CD4-positive, alpha-beta T cell treated with Interleukin-6 at 100 ng/mL for 8 hours (primary cell): ENCODE measurements at places on chromosomes 7 and 10.

GRCh38 chr7:88928276-88928675, 132.7 kb upstream of the TEX47 start:
- DNase-seq, result no peak

- no peak for DNase-seq
Observed at GRCh38 chr7:98396768-98397167, 4.1 kb downstream of the BAIAP2L1 start.

GRCh38 chr10:12635127-12635541, 285.8 kb downstream of the CAMK1D start:
- DNase-seq, result no peak

DNA sequence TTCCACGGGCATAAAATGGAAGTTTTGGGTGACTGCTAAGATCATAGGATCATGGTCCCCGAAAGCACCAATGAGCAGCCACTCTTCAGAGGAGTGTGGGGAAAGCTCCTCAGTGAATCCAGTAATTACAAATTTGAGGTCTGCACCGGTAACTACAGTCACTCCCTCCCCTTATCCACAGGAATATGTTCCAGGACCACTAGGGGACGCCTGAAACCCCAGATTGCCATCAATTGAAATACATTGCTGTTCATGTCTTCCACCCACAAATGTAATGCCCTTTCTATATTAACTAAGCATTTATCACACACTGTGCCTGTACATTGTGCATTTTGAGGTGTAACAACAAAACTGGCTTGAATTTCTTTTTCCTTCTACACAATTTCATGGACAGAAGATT, 447.9 kb upstream of the PFKP start:
- DNase-seq, result no peak

GRCh38 chr10:37403776-37404175, 278.4 kb downstream of the ANKRD30A start:
- no peak for DNase-seq

DNA sequence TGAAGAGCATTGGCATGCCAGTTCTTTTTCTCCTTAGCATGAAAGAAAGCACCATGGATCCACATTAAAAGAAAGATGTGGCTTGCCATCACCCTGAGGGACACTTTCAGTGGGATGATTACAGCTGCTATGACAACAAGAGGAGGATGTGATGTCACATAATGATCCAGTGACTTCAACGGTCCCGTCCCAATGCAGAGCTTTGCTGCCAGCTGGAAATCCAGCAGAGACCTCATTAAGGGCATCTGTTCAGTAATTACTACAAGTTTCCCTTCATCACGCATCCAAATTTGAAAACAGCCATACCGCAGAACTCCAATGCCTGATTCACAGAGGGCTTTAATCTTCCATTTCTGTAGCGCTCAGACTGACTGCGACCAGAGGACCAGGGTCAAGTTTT, 206.6 kb downstream of the LSM5 start:
- no peak for DNase-seq

DNA sequence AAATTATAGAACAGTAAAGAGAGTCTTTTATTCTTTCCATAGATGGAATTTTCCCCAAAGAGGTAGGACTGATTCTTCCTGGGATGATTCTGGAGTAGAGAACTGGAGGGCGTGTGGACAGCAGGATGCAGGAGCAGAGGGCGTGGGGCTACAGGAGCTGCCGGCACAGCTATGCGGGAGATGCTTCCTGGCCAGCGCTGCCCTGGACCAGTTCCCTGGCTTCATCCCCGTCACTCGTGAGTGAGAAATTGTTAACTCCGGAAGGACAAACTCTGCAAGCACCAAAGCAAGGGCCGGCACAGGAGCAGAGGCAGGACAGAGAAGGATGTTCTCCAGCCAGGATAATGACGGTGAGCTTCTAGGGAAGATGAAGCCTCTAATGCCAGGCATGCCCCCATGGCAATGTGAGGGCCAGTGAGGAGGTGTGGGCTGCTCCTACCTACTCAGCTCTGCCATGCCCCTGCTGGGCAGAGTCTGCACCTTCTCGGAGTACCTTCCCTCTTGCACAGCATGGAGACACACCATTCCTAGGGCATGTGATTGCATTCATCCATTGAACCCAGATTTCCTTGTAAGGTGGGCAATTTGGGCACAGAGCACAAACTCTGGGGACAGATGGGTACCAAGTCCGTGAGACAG, 760.9 kb upstream of the IGFBP3 start:
- no peak for DNase-seq

GRCh38 chr7:5193880-5194279, 3.8 kb downstream of the WIPI2 start:
- DNase-seq, result no peak

GRCh38 chr7:70787286-70787685, 344.7 kb upstream of the GALNT17 start:
- DNase-seq, result no peak

- DNase-seq, result no peak
Observed at GRCh38 chr7:113209449-113210203, 91.3 kb upstream of the SMIM30 start.

DNA sequence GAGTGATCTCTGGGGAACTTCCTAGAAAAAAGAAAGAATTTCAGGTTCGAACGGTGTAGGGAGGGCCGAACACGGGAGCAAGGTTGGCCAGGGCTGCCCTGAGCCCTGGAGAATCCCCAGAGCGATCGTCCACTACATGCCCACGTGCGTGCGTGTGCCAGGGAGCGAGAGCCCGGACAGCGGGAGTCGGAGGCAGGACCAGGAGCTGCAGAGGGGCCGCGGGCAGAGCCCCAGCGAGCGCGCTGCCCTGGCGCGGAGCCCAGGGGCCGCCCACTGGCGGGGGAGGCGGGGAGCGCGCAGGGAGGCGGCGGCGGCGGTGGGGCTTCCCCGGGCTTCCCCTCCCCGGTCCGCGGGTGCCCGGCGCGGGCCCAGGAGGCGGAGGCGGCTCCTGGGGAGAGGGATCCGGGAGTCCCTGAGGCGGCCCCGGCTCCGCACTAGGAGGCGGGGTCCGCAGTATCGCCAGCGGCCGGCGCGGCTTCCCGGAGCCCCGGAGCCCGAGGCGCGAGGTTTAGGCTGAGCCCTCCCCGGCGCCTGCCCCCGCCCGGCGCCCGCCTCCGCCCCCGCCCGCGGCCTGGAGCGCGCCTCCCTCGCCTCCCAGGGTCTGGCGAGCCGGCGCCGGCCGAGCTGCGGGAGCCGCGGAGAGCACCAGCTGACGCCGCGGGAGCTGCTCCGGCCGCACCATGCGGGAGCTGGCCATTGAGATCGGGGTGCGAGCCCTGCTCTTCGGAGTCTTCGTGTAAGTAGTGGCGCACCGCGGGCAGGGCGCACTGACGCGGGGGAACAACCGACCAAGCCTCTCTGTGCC, at the start of gene PLPP4:
PLPP4 (plus strand) TSS at position 602 of the 805 bp plus-strand sequence; CDS start at position 681, 79 bp downstream.
- no peak for DNase-seq

- DNase-seq, result no peak
Observed at GRCh38 chr10:123488436-123488835, 177.7 kb upstream of the GPR26 start.

- DNase-seq, result no peak
Observed at GRCh38 chr7:94374231-94374630, 20.5 kb upstream of the COL1A2 start.

- no peak for DNase-seq
Observed at GRCh38 chr7:135855846-135856245, 107.2 kb upstream of the FAM180A start.
